ENCODE measurements at places on chromosomes 4 and X.

DNA sequence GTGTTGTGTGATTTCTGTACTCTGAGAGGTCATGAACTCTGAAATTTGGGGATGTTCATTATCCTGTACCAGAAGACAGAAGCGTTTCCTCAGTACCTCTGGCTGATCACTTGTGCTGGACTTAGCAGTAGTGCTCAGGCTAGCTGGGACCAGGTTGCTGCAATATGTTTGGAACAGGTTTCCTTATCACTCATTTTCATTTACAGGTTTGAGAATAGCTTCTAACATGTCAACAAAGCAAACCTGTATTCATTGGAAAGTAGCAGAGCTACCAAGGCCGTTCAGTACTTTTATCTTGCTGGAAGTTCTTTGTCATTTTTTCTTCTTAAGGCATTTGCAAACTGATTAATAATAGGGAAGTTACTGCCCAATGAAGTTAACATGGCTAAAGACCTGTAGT is 242.9 kb upstream of the ANKRD50 start:
- no peak for DNase-seq

DNA sequence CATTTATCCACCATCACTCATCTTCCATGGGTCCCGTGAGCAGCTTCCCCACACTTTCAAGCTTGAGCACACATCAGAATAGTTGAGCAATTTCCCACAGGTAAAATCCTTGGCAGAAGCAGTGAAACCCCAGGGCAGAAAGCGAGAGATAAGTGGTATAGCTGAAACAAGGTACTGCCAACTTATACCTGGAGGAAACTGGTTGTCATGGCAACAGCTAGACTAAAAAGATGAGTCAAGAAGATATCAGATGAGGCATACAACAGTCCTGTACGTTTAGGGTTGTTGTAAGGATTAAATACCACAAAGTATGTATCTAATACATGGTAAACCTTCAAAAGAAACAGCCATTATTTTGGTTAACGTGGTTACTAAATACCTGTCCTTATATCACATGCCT is 66.9 kb upstream of the PHOX2B start:
- peak; percentile 26 for DNase-seq

GRCh38 chr4:155741546-155741945 is 17.3 kb upstream of the GUCY1B1 start:
- DNase-seq, result no peak

DNA sequence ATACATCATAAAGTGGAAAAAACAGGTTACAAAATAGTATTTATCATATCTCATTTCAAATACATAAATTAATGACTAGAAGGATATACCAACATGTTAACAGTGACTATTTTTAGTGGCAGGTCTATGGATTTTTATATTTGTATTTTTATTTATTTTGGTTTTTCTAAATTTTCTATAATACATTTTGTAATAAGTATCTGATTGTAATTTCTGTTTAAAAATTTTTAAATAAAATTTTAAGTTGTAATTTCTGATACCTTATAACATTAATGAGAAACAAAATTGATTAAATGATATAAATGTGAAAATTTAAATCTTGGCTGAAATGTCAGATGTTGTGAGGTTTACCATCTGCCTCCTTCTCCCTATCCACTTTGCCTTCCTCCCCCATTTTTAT is 2.5 kb downstream of the NONO start:
- DNase-seq, result no peak

DNA sequence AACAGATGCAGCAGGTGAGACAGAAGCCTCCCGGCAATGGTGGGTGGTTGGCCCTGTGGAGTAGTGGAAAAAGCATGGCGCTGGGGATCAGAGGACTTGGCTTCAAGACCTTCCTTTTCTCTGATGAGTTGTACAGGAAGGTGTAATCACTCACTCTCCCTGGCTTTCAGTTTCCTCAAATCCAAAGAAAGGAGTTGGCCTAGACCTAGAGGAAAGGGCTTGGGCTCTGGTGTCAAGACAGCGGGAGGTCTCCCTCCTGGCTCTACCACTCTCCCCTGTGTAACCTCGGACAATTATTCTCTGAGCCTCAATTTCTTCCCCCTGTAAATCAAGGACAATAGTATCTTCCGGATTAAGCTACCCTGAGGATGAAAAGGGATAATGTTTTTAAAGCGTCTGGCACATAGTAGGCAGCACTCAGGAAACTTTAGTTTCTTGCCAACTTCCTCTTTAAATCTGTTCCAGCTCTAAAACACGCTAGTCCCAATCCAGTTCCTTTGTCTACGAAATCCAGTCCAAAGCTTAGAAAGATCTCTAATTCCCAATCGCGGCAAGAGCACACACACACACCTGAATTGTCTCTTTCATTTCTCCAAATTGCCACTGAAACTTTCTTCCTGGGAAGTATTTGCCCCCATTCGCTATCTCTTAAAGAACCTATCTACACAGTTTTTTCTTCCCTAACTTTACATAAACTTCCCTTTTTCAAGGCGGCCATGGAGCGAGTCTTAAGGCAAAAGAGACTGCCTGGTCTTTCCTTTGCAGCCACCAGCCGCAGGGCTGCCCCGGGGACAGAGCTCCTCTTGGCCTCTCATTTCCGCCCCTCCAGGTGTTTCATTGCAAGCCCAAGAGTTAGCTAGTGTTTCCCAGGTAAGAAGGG is 29.9 kb upstream of the GPC4 start:
- no peak for DNase-seq

DNA sequence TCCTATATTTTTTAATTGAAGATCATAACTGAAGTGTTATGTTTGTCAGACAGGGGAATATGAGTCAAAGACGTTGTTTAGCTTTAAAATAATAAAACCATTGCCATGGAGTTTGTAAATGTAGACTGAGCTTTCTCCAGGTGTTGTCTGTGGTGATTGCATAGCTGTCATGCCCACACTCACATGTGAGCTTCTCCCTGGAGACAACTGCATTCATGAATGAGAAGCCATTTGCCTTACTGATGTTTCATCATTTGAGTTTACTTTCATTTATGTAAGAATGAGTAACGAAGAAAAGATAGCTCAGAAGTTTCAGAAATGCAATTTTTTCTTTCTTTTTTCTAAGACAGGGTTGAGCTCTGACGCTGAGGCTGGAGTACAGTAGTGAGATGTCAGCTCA is 339.1 kb downstream of the GALNTL6 start:
- DNase-seq, result no peak

GRCh38 chrX:33014949-33015348 is 196.4 kb downstream of the DMD start:
- DNase-seq, result no peak

DNA sequence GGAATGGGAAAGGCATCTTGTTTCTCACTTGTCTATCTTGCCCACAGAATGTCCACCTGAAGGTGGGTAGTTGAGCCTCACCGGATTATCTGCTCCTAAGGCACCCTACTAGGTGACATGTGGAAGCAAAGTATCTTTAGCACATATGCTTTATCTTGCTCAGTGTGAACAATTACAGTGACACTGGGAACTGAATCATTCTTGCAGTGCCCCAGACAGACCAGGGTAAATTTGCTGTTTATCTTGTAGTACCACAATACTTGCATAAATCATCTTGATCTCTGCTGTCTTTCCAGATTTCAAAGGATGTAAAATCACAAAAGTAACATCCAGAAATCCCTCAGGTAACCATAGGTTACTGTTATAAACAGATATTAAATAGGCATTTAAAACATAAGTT is 930.0 kb upstream of the INTU start:
- DNase-seq, result no peak

DNA sequence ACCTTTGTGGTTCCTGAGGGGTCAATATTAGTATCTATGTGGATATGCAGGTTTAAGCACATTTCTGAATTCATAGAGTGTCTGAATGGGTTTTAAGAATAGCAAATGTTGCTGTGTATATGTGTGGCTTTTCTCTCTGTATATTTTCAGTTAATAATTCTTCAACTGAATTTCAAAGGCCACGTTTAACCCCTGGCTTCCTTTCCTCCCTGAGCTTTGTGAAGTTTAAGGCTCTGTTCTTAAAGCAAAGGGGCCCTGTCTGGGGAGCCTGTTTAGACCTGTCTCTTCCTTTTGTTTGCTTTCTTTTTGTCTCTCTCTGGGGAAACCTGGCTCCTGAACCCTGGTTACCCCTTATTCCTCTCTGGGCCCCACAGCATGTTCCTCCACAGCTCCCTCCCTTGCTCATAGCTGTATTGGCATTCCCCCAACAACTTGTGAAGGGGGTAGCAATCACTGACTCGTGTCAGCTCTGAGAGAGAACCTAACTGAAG is 139.1 kb downstream of the COL4A6 start:
- DNase-seq, result no peak

- DNase-seq, result no peak
These were observed 90.2 kb downstream of the CBR4 start for GRCh38 chr4:168919706-168920324.

GRCh38 chrX:63128509-63128908 is 222.6 kb downstream of the SPIN4 start:
- DNase-seq, result no peak

- no peak for DNase-seq
These were observed 126.1 kb downstream of the EIF4E start for GRCh38 chr4:98802770-98803198.

Data from head of caudate nucleus (tissue), 42 donors.